ENCODE measurements at places on chromosomes 11 and 22.

DNA sequence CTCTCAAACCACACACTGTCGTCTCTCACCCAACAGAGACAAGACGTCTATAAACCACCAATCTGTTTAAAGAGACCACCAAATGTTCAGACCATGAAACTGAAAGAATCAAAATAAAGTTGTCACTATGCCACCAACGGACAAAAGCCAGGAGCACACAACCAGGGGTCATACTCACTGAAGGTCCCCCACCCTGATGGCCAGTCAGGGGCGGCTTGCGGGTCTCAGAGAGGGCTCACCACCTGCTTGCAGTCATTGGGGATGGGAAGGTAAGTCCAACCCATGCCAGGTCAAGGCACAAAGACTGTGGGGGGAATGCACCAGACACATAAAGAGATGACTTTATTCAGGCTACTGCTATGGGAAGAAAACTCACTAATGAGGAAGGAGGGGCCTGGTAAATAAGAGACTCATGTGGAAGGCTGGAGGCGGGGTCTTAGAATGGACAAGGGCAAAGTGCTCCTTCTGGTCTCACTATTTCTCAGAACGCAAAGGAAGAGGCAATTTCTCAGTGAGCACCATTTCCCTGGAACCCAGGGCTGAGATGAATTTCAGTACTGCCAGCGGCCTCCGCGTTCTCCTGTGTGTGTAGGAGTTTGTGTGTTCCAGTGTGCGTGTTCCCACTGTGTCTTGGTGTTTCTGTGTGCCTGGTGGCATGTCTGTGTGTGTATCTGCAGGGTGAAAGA lies 17.3 kb downstream of the SCARF2 start:
- DNase-seq = no peak

DNA sequence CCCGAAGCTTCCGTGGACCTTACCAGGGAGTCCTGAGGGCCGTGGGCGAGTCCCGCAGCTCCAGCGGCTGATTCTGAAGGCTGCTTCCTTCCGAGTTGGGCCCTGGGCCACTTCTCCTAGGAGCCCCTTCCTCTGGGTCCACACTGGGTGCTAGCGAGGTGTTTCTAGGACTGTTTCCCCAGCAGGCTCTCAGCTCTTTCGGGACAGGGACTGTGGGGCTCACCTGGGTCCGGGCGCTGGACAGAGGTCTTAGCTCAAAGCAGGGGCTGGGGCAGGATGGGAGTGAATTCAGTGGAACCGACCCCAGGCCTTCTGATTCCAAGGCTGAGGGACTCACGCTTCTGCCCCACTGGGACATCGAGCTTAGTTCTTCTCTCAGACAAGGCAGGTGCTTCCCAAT lies 29.3 kb upstream of the CSNK1E start:
- DNase-seq = no peak

DNA sequence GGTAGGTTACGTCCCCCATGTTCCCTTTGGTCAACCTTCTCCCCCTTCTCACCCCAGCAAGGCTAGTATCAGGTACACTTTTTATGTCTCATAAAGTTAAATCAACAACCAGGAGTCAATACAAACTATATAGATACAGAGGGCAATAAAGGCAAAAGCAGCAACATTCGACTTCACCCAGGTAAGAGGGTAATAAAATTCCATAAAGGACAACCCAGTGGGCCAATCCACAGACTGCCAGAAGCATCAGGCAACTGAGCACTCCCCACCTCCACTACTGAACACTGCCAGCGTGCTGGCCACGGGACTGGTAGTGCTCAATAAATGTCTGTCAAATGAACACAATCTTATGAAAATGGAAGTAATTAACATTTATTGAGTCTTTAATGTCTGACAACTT lies 5.1 kb upstream of the MS4A18 start:
- no peak for DNase-seq

DNA sequence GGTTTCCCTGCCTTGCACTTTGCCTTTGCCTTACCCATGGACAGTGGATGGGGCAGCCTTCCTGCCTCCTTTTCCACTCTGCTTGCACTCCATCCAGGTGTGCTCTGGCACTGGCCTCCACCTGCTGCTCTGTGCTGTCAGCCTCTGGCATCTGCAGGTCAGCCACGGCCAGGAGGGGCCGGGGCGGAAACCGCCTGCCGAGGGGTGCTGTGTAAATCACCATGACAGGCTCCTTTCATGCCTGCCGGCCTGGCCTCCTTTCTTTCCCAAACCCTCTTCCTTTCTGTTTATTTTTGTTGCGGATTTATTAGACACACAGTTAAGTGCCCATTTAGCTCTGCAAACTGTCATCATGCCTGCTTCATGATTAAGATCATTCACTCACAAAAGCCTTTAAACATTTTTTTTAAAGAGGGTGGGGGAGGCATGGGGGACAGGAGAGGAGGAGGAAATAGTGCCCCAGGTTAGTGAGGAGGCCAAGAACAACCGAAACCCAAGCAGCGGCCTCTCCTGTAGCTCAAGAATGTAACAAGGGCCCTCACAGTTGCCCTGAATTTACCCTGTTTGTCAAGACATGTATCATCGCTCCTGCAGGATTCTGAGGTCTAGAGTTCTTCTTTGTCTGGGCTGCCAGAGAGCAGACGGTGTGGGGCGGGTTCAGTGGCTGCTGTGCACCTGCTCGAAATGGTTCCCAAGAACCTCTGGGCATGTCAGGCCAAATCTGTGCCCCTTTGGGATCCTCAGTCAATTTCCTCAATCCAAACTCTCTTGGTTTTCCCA lies 83.3 kb downstream of the BARX2 start:
- DNase-seq = no peak

DNA sequence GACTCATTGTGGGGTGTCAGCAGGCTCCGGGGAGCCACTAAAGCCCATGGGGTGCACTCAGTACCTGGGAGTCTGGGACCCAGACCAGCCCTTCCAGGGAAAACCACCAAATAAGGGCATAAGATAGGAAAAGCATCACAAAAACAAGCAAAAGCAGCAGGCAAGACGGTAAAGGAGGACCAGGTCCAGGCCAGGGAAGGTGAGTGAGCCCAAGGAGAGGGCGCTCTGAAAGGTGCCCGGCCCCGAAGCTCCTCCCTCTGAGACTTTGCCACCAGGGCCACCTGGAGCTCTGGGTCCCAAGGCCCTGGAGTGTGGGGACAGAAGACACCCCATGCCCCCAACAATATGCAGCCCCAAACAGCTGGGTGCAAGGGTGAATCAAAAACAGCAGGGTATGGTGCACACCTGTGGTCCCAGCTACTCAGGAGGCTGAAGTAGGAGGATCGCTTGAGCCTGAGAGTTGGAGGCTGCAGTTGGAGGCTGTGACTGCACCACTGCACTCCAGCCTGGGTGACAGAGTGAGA lies 5.2 kb upstream of the IL17REL start:
- DNase-seq = no peak

DNA sequence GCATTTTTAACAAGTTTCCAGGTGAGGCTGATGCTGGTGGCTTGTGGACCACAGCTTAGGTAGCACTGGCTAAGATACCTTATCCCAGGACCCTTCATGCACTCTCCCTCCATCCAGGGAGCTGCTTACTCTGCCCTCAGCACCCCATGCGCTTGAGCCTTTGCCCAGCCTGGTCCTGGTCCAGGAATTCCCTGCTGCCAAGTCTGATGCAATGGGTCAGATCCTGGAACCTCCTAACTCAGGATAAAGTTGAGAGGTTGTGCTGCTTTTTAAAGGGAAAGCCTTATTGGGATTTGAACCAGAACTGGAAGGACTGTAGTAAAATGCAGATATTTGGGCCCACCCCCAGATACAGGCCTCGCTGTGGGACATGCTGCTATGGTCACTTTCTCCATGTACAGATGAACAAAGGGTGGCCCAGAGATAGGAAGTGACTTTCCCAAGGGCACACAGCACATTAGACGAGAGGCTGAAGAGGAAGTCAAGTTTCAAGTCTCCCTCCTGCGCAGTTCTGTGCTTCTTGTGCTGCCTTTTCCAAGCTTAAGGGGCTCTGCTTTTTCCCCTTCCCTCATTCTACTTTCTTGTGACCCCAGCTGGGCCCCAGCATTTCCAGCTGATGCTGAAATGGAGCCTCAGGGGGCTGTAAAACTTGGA lies 824 bp upstream of the LGALS12 start:
- DNase-seq = no peak

DNA sequence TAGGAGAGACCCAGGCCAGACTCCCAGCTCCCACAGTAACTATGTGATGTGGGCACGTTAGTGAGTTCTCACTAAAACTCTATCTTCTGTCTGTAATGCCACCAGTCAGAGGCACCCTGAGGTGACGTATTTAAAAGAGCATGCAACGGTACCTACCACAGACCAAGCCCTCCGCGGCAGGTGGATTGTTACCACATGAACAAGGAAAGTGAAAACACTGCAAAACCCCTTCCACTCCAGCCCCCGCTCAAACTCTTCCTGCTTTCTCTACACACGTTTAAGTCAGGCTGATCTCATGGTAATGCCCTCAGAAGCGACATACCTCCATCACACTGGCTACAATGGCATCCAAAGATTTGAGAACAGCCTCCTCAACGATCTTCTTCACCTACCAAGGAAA lies 36.7 kb downstream of the SERPIND1 start:
- DNase-seq = no peak

GRCh38 chr11:133337951-133338418 lies 194.3 kb downstream of the OPCML start:
- no peak for DNase-seq

GRCh38 chr22:50562523-50563412 lies at the start of gene SYCE3:
SYCE3 (minus strand) TSS chr22:50562919; CDS start chr22:50556405, 6,514 bp downstream.
- DNase-seq = peak; percentile 89

Measured in fibroblast of skin of abdomen (primary cell).